ENCODE measurements at places on chromosomes 2 and 18.
A peak's percentile ranks its signal among the peaks of the same experiment; 100 is the strongest.

DNA sequence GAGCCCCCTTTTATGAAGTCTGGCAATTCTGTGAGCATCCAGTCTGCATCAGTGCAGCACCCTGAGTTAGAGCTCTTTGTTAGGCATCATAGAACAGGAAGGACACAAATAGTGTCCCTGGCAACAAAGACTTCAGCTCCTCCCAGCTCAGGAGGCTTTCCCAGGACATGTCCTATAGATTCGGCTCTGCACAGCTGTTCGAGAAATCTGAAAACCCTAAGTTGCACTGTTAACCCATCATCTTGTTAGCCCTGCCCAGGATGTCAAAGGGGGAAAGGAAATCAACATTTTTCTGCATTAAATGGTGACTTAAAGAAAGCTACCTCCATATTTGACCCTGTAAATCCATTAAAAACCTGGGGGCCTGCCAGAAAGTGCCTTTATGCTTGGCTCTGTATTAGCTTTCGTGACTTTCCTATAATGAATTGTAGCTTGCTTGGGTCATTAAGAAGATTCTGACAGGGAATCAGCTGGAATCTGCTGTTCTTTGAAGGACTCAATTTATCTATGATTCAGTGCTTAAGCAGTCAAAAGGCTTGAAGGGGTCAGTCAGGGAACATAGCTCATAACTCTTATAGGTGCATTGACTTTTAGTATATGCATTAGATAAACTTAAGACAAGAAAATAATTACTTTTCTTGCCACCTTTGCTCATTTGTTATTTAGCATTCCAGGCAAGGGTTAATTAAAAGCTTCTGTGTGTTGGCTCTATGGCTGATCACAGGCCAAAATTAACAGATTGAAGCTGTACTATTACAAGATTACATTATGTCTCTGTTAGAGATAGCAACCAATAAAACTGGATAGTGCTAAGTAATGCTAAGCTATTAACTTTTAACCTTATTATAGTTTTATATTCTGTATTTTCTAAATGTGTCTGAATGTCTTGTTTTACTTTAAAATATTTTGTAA, 20.6 kb downstream of the ERMN start:
- no peak for DNase-seq

GRCh38 chr18:22840606-22841144, 92.5 kb upstream of the RBBP8 start:
- no peak for DNase-seq

- no peak for DNase-seq
Measured at GRCh38 chr18:75010689-75011088, 198.2 kb downstream of the PTGR3 start.

- DNase-seq = no peak
Measured at GRCh38 chr2:168354499-168354898, 101.6 kb upstream of the CERS6 start.

DNA sequence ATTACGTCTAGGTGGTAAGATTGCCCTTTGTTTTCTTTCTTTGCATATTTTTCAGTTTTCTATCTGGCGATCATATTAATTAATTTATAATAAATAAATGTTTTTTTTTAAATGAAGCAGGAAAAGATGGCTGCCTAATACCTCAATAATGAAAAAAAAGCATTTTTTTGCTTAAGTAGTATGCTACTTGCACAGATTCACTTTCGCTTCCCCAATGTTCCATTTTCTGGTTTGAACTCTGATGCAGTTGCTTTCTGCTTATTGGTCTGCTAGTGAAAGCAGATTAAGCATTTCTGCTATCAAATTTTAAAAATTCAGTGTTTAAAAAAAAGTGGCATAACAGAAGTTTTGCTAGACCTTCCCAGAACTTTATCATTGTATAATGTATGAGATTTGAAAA, 11.9 kb upstream of the TMEM182 start:
- peak; percentile 43 for DNase-seq

- DNase-seq = peak; percentile 31
Measured at GRCh38 chr2:226655871-226656270, 143.7 kb downstream of the IRS1 start.

- peak; percentile 81 for DNase-seq
Measured at GRCh38 chr2:216519154-216519762, 20.6 kb downstream of the RPL37A start.

DNA sequence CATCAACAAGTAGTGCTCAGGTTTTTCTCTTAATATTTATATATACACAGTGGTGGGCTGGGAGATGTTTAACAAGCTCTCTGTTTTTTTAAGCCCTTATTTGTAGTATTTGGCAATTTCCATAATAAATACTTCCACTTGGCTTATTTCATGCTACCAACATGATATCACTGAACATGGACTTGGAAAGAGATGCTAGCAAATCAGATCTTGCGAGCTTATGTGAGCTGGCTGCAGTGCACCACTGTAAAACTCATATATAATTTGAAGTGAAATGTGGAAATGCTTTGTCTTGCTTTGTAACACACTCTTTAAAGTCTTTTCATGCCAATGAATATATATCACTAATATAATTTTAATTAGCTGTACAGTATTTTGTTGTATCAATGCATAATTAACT, 155.7 kb downstream of the ALK start:
- DNase-seq = no peak

- DNase-seq = no peak
Measured at GRCh38 chr2:16031848-16032159, 91.5 kb downstream of the MYCN start.

DNA sequence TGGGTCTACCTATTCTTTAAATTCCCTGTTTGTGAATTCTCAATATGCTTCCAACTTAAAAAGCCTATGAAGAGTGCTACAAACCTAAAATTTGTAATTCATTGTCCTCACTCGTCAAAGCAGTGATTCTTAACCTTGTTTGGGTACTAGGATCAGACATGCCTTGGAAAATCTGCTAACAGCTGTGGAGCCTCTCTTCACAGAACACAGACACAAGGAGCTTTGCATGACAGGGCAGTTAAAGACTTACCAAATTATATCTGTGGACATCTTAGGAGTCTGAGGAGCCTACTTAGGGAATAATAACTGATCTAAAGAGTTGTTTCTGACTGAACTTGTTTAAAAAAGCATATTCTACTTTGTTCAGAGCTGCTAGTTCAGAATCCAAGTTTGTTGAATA, 38.1 kb downstream of the TMEM87B start:
- DNase-seq = no peak

- DNase-seq = no peak
Measured at GRCh38 chr18:8424481-8424880, 184.8 kb upstream of the RAB12 start.

GRCh38 chr18:48581941-48582340, 43.1 kb downstream of the CTIF start:
- DNase-seq = no peak

GRCh38 chr2:37614061-37614738, 57.2 kb downstream of the CDC42EP3 start:
- peak; percentile 33 for DNase-seq

DNA sequence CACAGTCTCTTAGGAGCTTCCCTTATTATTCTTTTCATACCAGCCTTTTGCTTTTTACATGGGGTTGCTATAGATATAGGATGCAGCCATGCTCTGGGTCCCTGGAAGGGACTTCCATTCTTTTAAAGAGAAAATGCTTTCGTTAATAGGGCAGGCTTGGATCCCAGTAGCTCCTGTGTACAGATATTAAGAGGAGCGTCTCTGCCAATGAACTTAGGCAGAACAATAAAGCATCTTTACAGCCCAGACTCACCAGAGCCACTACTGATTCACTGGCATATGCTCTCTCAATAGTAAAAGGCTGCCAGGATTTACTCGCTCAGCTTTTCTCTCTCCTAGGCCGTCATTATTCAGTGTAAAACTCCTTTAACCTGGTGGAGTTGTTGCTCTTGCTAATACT, 1385.4 kb upstream of the PIK3C3 start:
- no peak for DNase-seq

- no peak for DNase-seq
Measured at GRCh38 chr18:75471850-75472249, 44.3 kb upstream of the SMIM21 start.

DNA sequence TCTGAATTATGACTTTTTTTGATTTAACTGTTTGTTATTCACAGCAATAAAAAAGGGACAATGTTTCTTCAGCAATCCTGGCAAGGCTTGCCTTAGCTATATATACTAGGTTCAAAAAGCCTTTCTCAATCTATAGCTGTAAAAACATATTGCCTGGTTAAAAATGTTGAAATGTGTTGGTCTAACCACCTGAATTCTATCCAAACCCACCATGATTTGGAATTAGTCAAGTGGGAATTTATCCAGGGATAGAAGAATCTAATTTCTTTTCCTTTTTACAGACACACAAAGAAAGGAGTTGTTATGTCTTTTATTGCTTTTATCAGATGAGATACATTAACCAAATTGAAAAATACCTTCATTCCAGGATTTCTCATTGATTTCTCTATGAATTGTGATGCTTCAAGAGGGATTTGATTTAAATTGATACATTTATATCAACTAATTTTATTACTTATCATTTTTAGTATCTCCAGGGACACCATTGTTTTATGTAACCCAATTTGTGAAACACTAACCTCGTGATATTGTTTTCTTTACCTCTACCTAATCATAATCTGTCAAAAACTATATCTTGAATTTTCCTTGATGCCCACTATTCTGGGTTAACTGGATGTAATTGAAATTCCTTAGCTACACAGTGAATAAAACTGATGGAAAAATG, 88.1 kb downstream of the LRP1B start:
- no peak for DNase-seq

DNA sequence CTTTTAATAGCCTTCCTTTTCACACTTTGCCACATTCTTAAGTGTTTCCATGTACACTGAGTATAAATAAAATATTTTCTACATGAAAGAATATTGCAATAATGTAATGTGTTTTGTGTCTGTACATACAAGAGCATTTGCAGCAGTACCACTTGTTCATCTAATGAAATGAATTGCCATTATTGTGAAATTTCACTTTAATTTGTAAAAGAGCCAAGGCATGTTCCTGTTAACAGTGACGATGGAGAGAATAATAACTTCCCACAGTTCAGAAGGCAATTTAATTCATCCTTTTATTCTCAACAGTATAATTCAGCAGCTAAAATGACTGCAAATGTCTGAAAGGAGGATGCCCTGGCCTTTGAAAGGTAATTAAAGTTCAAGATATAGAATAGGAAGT, 853.9 kb downstream of the LRRTM4 start:
- DNase-seq = no peak

GRCh38 chr2:81304154-81304830, 999.7 kb upstream of the LRRTM1 start:
- no peak for DNase-seq

DNA sequence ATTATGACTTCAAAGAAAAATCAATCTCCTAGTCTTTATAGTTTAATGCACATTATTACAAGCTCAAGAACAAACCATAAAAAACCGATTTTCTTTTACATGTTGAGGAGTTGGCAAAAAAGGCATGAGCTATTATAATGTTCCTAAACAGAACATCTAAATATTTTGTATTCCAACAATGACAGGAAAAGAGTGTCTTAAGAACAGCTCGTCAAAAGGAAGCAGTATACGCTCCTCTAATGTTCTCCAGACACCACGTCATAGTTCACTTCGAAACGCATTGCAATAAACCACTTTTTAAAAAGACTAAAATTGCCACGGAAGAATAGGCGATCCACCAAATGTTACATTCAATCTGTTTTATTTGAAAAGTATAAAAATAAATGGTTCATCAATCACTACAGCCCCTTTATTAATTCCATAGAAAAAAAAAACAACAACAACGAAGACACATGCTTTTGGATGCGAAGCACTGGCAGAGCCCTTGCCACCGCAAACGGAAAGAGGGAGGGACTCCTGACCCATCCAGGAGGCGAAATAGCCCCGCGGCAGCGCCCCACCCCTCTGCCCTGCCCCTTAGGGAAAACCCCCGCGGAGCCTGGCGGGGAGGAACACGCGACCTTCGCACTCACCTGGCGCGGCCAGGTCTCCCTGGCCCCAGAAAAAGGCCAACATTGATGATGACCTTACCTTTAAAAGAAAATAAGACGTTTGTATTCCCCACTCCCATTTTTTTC, 45.8 kb downstream of the MBP start:
- no peak for DNase-seq

GRCh38 chr2:64937687-64938491, 51.3 kb upstream of the SLC1A4 start:
- peak; percentile 81 for DNase-seq

All from suppressor macrophage treated with lipopolysaccharide for 4 hours (primary cell).